ENCODE measurements at places on chromosomes 11 and 22. TPM values are rescaled to one million over a fixed set of nuclear protein-coding genes. Genes with fewer than 3 reads are reported as not detected.

OR56A1 gene
- 2.2 TPM for total RNA-seq

DNA sequence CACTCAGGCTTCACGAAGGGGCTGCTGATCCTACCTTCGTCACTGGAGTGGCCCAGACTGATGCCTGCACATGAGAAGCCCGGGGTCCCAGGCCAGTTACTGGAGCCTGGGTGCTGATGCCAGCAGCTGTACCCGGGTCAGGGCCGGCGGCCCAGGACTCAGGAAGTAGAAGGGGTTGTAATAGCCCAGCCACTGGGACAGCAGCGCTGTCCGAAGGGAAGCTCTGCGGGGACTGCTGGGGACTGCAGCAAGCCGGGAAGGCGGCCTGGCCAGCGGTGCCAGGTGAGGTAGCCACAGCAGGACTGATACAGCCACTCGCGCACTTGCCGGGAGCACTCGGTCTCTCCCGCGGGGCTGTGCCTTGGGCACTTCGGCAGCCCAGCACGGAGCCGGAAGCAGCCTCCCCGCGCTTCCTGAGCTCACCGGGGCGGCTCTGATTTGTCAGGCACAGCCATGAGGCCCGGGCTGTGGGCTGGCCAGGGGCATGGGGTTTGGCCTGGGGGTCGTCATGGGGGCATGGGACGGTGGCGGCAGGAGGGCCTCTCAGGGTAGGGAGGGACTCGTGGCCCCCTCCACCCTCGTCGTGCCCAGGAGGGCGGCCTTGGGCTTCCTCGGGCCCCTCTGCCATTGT lies 13.9 kb upstream of the OR8K1 start:
- no peak for DNase-seq

- no peak for DNase-seq
Observed at GRCh38 chr11:112498701-112499100, 238.0 kb upstream of the PLET1 start.

- DNase-seq, result no peak
Observed at GRCh38 chr11:92880381-92880780, 89.1 kb upstream of the MTNR1B start.

DNA sequence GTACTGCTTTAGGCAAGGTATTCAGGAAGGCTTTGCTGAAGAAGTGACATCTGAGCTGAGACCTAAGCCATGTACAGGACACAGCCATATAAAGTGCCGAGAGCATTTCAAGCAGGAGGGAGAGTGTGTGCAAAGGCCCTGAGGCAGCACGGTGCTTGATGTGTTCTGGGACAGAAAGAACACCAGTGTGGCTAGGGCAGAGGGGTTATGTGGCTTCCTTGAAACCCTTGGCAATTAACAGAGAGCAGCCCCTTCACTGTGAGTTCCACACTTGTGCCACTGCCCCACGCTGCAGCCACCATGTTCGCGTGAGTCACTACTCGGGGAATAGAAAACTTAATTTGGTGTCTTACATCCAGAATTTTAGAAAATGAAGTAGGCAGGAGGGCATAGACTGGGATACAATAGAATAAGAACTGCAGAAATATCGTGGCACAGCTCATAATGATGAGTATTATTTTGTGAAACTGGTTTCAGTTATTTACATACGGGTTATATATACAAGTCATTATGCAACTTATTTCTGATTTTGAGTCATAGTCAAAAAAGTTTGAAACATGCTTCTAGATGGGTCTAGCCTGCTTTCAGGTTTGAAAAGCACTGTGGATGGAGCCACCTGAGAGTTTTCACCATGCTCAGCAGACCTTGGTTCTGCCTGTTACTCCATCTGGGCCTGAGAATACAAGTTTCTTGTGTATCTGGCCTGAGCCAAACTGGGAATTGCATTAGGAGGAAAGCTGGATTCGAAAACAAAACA lies 11.8 kb downstream of the IL10RA start:
- no peak for DNase-seq

All from umbilical cord (tissue), 2 donors.